ENCODE measurements at places on chromosomes 1 and 21.

- no peak for DNase-seq
These were observed 291.1 kb downstream of the PCP4 start for GRCh38 chr21:40158366-40158765.

DNA sequence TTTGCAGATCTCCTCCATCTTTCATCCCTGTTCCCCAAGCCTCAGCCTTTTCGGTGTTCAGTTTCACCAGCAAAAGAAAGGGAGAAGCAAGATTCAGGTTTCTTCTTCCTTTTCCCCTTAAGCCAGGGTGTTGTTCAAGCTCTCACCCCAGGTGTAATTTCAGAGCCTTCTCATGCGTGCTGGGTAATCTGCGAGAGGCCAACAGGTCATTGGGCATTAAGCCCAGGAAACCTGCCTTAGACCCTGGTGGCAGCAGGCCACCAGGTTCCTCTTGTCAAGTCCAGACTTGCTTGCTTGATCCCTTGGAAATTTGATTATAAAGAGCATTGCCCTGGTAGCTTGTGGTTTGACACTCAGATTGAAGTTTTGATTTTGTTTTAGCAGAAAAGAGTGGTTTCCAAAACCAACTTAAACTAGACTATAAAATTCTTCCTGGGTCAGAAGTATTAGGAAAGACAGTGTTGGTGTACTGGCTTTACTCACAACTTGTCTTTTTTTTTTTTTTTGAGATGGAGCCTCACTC, 6.9 kb downstream of the AKR1A1 start:
- no peak for DNase-seq

DNA sequence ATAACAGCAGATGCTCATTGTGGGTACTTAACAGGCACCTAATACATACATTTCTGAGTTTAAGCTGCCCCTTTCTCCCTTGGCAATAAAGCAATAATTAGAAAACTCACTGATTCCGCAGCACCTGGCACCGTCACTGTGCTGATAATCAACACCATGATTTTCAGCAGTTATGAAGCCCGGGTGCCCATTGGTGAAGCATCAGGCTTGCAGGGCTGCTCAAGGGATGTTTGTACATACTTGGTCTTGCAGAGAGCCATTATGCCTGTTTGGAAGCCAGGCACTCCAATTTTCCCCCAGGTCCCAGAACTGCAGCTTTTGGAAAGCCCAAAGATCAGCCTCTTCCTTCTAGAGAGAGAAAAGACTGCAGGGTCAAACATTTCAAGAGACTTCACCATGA, 44.3 kb downstream of the OLIG1 start:
- DNase-seq, result no peak

- DNase-seq, result no peak
These were observed 60.8 kb downstream of the BEND5 start for GRCh38 chr1:48715921-48716320.

GRCh38 chr1:117014209-117014608, 12.6 kb downstream of the CD101 start:
- DNase-seq, result no peak

DNA sequence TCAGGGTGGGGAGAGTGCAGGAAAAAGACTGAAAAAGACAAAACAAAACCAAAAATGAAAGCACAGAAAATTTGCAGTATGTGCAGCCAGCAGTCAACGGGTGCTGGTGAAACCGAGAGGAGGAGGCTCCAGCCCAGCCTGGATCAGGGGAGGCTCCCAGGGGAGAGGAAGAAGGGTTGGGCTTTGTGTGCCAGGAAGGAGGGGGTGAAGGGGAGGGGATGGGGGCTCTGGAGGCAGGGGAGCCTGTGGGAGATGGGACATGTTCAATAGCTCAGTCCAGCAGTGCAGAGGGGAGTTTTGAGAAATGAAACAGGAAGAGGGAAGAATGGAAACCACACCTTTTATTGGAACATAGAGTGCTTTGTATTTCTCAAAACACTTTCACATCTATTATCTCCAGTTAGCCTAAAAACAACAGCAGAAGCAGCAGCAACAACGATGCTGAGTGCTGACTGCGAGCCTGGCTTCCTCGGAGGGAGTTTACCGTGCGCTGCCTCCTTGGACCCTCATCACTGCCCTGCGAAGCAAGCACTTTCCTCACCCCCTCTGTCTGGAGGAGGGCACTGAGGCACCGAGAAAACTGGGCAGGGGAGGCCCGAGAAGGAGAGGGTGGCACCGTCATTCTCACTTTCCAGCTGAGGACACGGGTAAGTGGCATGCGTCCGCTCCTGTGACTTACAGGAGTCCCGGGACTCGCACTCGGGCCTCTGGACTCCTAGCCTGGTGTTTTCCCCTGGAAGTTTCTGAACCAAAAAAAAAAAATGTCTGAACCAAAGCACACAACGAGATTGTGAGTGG, 62.9 kb downstream of the MDM4 start:
- no peak for DNase-seq

- no peak for DNase-seq
These were observed 248.7 kb upstream of the CSF3R start for GRCh38 chr1:36731226-36732014.

DNA sequence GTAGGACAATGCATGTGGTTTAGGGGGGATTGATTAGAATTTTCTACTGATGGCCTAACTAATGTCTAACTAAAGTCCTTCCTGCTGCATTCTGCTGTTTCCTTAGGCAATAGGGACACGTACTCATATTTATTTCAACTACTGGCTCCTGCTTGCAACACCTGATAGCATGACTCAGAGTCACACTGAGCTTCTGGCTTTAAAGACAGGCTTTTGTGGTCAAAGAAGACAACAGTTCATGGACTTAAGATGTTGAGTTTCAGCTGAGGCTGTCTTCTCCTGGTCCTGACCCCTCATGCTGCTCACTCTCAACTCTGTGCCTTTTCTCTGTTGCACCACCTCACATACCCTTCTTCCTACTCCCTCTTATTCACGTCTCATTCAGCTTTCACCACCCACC, 29.1 kb upstream of the TRABD2B start:
- no peak for DNase-seq

DNA sequence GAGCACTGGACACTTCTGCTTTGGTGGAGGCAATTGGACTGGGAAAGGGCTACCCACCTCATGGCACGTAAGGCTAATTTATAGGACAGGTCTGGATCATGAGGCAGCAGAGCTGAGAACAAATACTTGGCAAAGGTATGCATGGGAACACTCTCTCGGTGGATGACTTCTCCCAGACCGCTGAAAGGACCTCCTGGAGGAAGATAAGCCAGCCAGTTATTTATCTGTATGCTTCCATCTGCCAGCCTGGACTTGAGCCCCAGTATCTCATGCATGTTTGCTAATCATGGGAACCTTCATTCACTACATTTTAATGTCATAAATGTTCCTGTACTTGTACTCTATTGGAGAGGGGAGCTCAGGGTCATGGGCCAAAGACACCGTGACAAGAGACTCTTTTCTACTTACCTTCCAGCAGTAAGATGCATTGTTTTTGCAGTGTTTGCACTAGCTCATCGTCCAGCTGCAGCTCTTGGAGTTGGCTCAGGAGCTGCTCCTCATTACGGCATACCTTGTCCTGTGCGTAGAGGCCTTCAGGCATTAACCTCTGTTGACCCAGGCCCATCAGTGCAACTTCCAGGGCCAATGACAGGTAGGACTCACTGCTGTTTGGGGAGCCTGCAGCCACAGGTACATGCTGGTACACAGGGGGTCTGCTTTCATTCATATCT, 23.7 kb downstream of the UROD start:
- no peak for DNase-seq

- no peak for DNase-seq
These were observed 142.5 kb upstream of the HMGB4 start for GRCh38 chr1:33721301-33721815.

DNA sequence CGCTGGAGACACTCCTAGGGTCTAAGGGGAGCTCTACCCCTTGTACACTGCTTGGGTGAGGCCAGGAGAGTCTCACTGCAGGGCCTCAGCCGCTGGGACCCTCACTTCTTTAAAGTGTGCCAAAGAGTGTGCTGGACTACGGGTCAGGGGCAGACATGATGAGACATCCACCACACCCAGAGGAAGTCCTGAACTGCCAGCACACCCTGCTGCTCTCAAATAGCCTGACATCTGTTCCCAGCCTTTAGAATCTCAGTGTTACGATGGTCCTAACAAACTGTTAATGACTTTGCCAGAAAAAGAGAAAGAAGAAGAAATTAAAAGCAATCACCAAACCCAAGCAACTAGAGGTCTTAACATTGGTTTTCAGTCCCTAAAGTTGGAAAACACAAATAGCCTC, 49.0 kb downstream of the MRPL37 start:
- DNase-seq, result no peak

- no peak for DNase-seq
These were observed 122.7 kb downstream of the ZBTB18 start for GRCh38 chr1:244173769-244174168.

DNA sequence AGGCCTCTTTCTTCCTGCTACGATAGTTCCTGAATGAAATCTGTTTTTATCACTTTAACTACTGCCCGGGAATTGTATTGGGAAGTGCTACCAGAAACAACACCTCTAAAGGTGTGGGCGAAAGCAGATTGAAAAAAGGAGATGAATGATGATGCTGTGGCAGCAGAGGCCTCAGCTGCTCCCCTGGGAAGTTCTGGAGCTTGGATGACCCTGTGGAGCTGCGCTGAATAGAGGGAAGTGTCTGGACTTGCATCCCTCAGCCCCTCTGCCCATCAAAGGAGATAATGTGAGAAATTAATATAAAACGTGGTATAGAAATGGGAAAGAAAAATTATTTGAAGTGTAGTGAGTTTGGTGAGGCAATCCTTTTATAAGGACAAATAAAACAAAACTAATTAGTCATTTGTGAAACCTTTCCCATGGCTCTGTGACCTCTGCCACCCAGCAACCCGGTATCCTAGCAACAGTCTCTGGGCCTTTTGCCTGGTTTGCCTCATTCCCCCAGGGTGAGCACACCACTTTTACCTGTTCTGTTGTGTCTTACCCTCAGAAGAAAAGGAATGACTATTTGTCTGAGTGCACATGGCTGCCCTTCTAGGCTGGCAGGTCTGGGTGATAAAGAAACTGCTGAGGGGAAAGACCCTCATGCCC, 21.3 kb downstream of the OVAAL start:
- peak; percentile 38 for DNase-seq

GRCh38 chr1:193068013-193068412, 8.6 kb downstream of the RO60 start:
- DNase-seq, result no peak

DNA sequence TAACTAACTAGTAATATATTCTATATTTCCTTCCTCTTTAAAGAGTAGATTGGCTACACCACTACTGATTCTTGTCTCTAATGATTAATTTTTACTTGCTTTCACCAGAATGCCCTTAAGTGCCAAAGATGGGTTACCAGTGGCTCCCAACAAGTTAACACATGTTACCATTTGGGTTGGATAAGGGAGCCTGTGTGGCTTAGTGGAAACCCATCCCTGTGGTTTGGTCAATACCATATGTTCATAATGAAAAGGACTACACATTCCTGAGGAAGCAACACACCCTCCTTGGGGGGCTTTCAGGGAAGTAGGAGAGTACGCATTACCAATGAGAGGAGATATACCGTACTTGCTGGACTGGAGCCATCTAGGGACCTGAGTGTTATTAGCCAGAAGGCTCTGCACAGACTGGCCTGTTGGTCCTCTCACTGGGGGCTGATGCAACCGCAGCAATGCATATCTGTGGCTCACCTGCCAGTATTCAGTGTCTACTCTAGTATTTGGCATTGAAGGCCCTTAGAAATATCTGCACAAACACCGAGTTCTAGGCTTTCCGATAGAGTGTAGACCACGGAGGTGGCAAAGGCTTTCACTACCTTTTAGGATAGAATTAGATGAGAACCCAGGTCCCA, 29.3 kb upstream of the PLXNA2 start:
- no peak for DNase-seq

GRCh38 chr21:34091607-34092006, 18.2 kb downstream of the MRPS6 start:
- DNase-seq, result peak; percentile 8

- no peak for DNase-seq
These were observed 926 bp downstream of the POU3F1 start for GRCh38 chr1:38045401-38046332.

- no peak for DNase-seq
These were observed 97.7 kb upstream of the JUN start for GRCh38 chr1:58881471-58881994.

DNA sequence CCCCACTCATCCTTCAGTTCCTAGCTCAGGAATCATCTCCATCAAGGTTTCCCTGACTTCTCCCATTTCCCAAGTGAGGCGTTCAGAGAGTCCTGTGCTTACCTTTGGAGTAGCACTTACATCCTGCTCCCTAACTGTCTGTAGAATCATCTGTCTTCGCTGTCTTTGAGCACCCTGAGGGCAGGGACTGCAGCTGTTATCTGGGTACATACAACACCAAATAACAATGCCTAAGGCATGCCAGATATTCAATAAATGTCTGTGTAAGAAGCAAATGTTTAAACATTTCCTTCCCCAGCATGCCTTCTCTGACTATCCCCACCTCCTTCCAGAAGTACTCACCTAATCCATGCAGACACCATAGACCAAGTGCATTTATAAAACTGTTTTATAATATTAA, 65.4 kb downstream of the JAK1 start:
- DNase-seq, result peak; percentile 31

DNA sequence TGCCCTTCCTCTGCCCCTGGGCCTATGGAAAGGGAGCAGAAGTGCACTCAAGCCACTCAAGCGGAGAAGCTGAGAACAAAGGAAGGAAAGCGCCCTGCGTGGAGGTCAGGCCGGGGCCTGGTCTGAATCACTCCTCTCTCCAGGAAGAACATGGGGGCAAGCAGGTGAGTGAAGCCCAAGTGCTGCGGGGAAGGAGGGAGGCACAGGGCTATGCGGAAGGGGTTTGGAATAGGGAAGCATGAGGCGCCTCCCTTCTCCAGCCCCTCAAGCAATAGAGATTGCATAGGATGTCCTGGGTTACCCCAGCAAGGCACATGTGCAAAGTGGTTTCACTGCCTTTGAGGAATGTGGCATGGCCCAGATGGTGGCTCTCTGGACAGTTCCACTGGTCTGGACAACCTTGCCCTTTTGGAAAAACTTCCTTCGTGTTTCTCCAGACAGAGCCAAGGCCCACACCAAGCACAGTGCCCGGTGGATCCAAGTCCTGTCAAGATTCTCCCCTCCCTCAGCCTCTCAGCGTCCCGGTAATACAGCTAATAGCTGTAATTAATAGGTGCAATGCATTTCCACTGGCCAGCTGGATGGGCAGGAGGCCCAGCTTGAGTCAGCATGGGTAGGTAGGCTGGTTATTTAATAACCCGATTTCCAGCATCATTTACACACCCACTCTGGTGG, 13.7 kb downstream of the BLACAT1 start:
- DNase-seq, result no peak

GRCh38 chr1:110130989-110131388, 18.7 kb downstream of the UBL4B start:
- no peak for DNase-seq

- DNase-seq, result no peak
These were observed 283.8 kb upstream of the RUNX1 start for GRCh38 chr21:35332841-35333426.

DNA sequence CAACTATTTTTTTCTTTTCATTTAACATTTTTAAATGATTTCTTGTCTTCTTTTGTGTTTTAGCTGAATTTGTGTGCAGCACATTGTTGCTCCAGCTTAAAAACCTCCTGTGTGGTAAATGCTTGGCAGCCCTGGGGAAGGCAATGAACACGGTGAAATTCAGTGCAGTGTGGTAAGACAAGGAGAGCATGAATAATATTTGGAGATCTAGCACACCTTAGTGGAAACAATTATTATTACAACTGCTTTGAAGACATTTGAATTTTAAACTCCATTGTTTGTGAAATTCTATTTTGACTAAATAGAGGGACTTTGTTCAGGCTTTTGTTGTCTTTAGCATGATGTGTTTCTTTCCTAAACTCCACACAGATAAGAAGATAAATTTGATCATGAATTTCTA, 242.6 kb upstream of the CXADR start:
- peak; percentile 49 for DNase-seq
